LoVo (cell line): ENCODE measurements at places on chromosomes 11 and 22.

DNA sequence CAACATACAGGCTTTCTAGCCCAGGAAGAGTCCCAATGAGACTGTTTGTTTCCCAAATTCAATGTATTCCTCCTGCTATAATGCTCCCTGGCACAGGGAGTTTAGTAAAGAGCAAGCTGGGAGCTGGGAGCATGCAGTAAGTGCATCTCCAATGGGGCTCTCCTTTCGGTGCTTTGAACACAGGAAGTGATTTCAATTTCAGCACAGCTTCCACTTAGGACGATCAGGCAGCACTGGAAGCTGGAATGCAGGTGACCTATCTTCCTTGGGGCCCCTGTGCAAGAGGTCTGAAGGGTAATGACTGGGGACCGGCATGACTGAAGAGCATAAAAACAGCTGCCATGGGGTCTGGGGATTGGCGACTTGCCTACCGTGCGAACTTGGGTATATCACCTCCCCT lies 76.0 kb downstream of the LARGE1 start:
- DNase-seq = no peak

- no peak for DNase-seq
Observed at GRCh38 chr11:66176650-66177049, 91.8 kb upstream of the RAB1B start.

GRCh38 chr11:121336279-121336937 lies 43.8 kb downstream of the SC5D start:
- no peak for DNase-seq

DNA sequence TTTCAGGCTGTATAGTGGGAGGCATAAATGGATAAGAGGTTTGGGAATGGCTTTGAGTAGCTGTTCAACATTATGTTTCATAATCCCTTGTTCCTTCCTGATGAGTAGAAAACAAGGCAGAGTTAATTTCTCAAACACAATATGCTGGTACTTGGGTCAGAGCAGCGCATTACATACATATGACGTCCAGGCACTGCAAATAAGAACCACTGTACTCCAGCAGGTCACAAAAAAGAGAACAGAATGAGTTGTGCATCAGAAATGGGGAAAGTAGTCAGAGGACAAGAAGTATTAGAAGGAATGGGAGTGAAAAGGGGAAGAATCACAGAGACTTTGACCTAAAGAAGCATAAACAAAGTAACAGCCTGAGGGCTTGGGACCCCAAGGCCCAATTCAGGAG lies 44.0 kb upstream of the RDX start:
- no peak for DNase-seq

GRCh38 chr11:101442171-101442570 lies 141.6 kb downstream of the TRPC6 start:
- DNase-seq = no peak

DNA sequence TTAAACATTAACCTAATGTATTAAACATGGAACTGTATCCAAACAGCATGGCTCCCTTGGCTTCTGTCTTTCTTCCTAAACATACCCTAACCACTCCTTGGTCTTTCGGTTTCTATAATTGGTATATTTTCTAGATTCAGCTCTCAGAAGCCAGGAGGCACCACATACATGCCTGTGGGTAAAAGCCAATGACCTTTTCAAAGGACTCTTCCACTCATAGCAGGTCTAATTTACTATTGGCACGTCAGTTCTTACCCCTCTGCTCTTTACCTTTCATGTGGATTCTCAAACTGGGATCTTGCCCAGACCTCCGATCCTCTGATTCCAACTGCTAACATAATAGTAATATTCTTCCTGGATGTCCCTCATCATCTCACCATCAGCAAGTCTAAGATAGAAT lies 835.1 kb downstream of the NTM start:
- DNase-seq = no peak

DNA sequence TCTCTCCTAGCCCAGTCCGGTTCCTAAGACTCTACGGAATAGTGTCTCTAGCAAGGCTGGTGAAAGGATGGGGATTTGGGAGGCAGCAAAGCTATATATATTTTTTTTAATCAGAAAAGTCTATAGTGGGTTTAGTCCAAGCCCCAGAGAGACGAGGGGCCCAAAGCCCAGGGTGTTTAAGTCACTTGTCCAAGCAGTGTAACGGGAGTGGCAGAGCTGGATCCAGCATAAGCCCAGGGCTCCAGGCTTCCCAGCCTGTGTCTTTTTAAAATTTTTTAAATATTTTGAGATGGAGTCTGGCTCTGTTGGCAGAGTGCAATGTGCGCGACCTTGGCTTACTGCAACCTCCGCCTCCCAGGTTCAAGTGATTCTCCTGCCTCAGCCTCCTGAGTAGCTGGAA lies 6.8 kb downstream of the GRIK4 start:
- no peak for DNase-seq

GRCh38 chr11:133552938-133553337 lies 20.6 kb upstream of the OPCML start:
- no peak for DNase-seq

GRCh38 chr11:95450547-95451123 lies 219.6 kb upstream of the SESN3 start:
- DNase-seq = no peak

GRCh38 chr22:25357132-25357455 lies 137.7 kb downstream of the CRYBB2 start:
- DNase-seq = no peak

DNA sequence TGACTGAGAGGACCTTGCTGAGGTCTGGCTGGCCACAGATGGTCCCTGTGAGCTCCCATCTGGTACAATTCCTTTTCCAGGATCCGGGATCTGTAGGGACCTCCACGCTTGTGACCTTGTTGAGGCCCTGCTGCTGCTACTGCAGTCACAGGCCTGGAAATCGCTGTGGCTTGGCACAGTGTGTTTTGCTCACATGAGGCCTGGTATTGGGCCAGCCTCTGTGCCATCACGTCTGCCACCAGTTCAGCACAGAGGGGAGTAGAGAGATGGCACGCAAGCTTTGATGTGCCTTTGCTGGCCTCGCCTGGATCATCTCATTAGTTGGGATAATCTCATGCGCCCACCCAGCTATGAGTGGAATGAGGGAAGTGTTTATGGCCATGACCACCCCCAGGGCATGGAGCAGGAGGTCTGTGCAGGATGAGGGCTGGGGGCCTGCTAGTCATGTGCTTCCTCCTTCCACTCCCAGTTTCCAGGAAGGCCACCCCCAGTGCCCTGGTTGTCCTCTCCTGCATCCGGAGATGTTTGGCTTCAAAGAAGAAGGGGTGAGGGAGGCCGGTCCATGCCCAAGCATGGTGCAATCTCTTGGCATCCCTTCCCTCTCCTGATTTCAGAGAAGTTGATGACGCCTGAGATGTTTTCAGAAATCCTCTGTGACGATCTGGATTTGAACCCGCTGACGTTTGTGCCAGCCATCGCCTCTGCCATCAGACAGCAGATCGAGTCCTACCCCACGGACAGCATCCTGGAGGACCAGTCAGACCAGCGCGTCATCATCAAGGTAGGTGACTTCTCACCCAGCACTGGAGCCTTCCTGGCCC lies 22.4 kb downstream of the DERL3 start:
- no peak for DNase-seq

DNA sequence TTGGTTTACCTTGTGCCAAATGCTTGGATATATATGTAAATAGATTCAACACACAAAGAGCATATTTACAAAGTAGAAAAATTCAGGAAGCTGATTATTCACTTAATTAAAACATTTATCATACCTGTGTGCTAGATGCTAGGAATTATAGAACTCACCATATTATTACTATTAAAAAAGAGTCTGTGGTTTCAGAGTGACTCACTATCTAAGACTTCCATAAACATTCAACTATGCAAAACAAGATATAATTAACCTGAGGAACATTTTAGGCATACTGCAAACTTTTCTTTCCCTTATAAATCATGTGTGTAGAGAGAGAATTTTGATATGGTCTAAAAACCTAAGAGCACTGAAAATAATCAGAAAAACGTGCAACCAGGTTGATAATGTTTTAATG lies 27.3 kb downstream of the CTSC start:
- DNase-seq = no peak

DNA sequence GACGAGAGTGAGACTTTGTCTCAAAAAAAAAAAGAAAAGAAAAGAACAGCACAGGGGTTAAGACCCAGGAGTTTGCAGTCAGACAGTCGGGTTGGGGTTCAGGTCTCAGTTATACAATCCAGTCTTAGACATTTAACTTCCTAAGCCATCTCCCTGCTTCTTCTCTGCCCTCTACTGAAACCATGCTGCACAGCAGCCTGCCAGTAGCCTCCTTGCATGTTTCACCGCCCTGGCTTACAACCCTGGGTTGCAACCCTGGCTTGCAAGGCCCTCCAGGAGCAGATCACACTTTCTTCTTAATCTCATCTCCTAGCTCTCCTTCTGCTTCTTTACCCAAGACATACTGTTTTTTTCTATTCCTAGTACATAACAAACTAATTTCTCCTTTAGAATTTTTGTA lies 5.9 kb upstream of the B3GAT3 start:
- no peak for DNase-seq
